ENCODE measurements at places on chromosomes 2 and 18.

- no peak for DNase-seq
These were observed 32.1 kb upstream of the HS6ST1 start for GRCh38 chr2:128350736-128351135.

GRCh38 chr18:44901283-44901682 is 220.6 kb downstream of the SETBP1 start:
- no peak for DNase-seq

DNA sequence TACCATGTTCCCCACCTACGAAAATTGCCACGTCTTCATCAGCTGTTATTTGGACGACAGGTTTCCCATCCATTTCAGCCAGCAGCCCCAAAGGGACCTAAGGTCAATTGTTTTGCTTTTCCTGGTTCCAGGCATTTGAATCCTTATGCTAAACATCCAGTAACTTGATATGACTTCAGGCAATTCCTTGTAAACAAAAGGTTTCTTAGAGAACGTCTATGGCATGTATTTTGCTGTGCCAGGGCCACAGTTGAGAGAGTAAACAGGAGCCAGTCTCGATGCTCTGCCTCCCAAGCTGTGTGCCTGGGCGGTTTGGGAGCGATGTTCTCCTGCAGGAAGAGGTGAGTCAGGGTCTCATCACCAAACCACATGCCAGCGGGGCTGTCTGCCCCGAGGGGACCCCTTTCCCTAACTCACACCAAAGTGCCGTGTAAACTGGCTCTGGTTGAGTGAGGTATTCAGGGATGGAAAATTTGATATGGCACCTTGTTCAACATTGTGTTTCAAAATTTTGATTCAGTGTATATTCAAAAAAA is 12.9 kb upstream of the MC5R start:
- no peak for DNase-seq

DNA sequence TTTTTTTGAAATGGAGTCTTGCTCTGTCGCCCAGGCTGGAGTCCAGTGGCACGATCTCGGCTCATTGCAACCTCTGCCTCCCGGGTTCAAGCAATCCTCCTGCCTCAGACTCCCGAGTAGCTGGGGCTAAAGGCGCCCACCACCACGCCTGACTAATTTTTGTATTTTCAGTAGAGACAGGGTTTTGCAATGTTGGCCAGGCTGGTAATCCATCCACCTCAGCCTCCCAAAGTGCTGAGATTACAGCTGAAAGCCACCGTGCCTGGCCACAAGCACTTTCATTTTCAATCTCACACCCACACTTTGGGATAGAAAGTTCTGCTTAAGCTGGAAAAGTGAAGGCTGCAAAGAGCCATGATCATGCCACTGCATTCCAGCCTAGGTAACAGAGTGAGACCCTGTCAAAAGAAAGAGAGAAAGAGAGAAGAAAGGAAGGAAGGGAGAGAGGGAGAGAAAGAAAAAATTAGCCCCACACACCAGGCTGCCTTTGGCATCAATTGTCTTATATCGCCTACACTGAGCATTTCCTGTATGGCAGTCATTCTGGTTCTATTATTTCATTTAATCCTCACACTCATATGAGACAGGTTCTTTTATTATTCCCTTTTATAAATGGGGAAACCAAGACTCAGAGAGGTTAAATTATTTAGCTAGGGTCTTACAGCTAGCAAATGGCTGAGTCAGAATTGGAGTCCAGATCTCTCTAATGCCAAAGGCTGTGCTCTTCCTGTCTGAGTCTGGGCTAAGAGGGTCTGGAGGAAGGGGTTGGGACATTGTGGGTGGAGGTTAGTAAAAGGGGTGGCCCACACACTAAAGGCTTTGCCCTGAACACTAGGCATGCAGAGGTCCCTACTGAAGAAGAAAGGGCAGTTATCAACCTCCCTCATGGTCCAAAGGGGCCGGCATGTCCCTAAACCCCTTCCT is 37.9 kb upstream of the PKDCC start:
- no peak for DNase-seq

GRCh38 chr18:22165049-22165602 is 4.3 kb upstream of the GATA6 start:
- no peak for DNase-seq

- DNase-seq: no peak
These were observed 8.0 kb downstream of the TMBIM1 start for GRCh38 chr2:218284106-218284811.

GRCh38 chr2:137249463-137250130 is 484.3 kb downstream of the THSD7B start:
- no peak for DNase-seq

GRCh38 chr2:110105608-110106467 is 9.8 kb downstream of the MALL start:
- no peak for DNase-seq

DNA sequence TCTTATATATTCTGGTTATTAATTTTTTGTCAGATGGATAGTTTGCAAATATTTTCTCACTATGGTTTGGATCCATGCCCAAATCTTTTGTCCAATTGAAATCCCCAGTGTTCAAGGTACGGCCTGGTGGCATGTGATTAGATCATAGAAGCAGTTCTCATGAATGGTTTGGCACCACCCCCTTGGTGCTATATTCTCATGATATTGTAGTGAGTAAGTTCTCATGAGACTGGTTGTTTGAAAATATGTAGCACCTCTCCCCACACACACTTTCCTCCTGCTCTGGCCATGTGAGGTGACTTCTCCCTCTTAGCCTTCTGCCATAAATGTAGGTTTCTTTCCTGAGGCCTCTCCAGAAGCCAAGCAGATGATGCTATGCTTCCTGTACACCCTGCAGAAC is 107.7 kb upstream of the KYNU start:
- no peak for DNase-seq

DNA sequence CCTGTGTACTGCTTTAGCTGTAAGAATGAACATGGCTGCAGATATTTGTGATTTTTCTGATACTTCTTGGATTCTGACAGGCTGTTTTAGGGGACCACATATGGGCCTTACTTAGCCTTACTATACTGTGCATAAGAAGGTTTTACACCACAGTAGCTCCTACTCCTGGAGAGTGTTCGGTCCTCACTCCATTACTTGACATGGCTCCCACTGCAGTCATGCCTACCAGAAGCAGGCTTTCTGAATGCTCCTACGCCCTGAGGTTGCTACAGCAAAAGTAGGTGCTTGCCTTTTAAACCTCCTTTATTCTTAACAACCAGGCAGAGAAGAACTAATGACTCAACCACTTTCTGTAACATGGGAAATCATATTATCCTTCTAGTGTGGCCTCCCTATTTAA is 125.2 kb upstream of the MAP2 start:
- DNase-seq: no peak

DNA sequence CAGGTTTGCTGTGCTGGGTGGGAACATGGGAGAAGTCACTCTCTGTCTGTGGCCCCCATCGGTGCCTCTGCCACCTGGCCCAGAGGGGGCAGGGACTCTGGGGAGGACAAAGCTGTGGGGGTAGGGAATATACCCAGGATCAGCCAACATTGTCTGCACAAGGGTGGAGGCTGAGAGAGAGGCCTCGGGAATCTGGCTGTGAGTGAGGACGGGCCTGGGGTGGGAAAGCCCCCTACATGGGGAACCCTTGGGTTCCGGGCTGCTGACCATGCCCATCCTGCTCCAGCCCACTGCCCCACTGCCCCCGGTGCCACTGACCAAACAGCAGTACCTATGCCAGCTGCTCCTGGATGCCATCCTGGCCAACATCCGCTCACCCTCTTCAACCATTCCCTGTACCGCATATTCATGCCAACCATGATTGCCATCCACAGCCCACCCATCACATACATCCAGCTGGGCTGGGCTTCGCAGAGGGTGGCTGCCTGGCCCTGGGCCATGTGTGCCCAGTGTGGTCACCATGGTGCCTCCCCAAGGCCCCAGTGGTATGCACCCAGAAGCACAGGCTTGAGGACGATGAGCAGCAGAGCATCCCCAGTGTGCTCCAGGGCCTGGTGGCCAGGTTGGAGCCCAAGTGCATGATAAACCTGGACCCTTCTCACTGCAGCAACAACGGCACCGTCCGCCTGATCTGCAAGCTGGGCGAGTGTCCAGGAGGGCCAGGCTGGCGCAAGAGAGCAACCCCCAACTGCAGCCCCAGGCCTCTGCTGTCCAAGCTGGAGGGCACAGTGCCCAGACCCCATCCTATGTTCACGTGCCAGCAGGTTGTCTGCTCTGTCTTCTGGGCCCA is 6.9 kb upstream of the POTEF start:
- DNase-seq: no peak

DNA sequence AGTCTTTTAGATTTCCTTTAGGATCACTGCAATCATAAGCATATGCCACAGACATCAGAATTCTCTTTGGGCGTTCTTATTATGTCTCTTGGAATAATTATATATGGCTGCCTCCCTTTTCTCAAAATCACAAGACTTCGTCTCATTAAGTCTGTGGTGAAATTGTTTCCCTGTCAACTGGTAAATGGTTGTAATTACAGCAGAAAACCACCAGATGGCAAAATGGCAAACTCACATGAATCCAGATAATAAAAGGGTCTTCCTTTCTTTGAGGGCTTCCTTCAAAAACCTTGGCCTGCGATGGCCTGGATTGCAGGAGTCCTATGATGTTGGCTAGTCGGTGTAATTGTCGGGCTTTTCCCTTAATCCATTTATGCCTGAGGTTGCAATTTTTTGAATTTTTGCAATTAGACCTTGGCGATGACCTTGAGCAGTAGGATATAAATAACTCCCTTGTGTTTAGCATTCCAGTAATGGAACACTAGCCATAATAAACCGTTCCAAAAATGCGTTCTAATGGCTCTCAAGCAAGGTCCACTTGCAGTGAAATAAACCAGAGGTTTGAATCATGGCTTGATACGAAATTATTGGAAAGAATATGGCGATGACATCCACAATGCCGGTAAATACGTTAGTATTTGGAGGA is 656.4 kb downstream of the MBD2 start:
- no peak for DNase-seq

- no peak for DNase-seq
These were observed 8.7 kb downstream of the CAPG start for GRCh38 chr2:85401464-85401805.

DNA sequence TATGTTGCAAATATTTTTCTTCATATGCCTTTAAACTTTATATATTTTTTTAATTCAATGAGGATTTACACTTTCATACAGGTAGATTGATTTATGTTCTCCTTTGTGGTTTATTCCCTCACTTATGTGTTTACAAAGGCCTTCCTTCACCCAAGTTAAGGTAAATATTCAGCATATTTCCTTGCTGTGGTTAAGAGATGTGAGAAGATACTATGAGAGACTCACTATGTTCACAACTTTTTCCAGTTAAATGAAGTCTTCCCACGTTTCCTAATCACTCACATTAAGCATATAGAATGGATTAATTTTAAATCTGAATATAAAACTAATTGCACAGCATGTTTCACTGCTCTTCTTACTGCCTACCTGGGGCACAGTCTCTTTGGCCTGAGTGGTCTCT is 597 bp downstream of the PECR start:
- no peak for DNase-seq

- no peak for DNase-seq
These were observed 19.4 kb downstream of the CENPA start for GRCh38 chr2:26805241-26805676.

DNA sequence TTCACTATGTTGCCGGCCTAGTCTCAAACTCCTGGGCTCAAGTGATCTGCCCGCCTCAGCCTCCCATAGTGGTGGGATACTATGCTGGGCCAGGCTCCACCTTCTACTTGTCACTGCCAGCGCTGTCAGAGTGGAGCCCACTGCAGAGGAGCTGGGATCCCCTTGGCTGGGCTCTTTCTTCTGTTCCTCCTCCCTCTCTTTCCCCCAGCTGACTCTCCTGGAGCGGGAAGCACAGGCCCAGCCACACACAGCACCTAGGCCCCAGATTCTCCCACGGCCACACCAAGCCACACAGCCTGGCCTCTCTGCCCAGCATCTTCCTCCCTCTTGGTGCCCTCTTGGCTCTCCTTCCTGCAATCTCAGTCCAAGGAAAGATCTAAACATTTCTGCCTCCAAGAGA is 3.7 kb upstream of the GAREM2 start:
- DNase-seq: no peak

GRCh38 chr2:139142252-139142880 is 362.2 kb upstream of the NXPH2 start:
- DNase-seq: peak; percentile 13

GRCh38 chr2:142992840-142993239 is 115.4 kb downstream of the KYNU start:
- DNase-seq: no peak

DNA sequence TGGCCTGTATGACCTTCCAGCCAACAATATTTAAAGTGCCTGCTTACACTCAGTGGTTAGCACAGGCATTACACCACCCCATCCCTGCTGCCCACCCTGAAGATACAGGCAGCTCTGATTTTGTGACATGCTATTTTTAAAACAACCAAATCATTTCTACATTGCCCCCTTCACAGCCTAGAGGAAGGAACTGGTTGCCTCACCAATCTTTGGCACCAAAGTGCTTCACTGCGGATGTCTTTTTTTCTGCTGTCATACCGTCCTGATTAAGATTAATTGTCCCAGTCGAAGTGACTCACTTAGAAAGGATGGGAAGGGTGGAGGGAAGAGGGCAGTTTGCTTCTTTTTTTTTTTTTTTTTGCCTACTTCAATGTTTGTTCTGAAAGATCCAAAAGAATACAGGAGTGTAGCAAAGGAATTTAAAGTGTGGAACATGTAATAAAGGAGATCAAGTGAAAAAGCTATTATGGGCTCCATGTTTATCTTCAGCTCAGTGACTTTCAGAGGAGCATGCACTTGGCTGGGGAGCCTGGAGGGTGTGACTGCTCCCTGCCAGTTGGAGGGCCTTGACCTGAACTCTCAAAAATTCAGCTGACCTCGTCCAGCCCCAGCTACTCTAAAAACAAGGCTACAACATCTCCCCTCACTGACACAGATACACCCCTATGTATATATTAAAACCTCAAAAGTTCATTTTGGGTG is 501.1 kb upstream of the TNP1 start:
- DNase-seq: no peak

Data from right renal pelvis (tissue), 4 donors.